ENCODE measurements at places on chromosomes 3 and 15.

- no peak for DNase-seq
Observed at GRCh38 chr3:53694666-53695323, 151.4 kb downstream of the CHDH start.

GRCh38 chr3:150296123-150296735 lies 111.9 kb upstream of the TSC22D2 start:
- DNase-seq = no peak

DNA sequence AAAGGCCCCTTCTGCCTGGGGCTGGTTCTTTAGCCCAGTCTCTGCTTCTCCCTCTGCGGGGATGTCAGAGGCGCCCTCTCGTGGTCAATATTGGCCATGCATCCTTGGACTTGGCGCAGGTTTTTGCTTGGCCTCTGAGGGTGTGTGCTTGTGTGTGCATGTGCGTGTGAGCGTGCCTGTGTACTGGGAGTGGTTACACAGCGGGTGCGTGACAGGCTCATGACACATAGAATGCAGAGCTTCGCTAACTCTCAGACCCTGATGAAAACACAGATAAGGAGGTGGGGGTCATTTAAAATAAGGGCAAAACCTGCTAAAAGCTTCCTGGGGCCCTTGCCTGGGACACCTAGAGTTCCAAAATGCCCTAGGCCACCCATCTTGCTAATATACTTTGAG lies 160.9 kb downstream of the SMAD6 start:
- no peak for DNase-seq

GRCh38 chr15:71249986-71250385 lies 134.7 kb downstream of the THSD4 start:
- no peak for DNase-seq

DNA sequence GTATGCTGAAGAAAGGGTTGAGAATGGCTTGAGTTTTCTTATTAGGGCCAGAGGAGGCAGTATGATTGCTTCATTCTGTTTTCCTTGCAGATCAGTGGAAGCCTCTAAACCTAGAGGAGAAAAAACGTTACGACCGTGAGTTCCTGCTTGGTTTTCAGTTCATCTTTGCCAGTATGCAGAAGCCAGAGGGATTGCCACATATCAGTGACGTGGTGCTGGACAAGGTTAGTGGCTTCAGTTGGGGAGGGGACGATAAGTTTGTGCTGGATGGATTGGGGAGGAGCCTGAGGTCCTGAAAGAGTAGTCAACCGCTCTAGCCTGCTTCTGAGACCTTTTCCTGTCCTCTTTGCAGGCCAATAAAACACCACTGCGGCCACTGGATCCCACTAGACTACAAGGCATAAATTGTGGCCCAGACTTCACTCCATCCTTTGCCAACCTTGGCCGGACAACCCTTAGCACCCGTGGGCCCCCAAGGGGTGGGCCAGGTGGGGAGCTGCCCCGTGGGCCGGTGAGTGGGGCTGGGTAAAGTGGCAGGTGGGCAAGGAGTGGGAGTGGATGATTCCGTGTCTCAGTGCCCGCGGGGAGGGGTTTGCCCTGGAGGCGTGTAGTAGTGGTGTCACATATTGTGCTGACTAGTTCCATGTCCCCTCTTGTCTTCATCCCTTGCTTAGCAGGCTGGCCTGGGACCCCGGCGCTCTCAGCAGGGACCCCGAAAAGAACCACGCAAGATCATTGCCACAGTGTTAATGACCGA lies 8.5 kb downstream of the EIF4G1 start:
- DNase-seq = no peak

Data from NCI-H2107 (cell line).